Activated naive CD4-positive, alpha-beta T cell treated with anti-CD3 and anti-CD28 coated beads for 36 hours (primary cell): ENCODE measurements at places on chromosomes 12 and 14. TPM values are rescaled to one million over a fixed set of nuclear protein-coding genes. Genes with fewer than 3 reads are reported as not detected.

Gene NEUROD4
- not detected for total RNA-seq

Gene GLIPR1L2
- total RNA-seq: 0.33 TPM

Gene RARG
- 4.6 TPM for total RNA-seq

Gene TAS2R30
- 1.6 TPM for total RNA-seq

Gene GARIN6
- not detected for total RNA-seq

Gene PLEKHG3
- 0.48 TPM for total RNA-seq

Gene WIF1
- not detected for total RNA-seq

Gene PIANP
- total RNA-seq: 0.21 TPM

Gene CLEC14A
- total RNA-seq: not detected

Gene ATXN7L3B
- total RNA-seq: 19.8 TPM

Gene CLEC1A
- not detected for total RNA-seq

Gene HOXC4
- total RNA-seq: 0.12 TPM

Gene STRAP
- total RNA-seq: 133 TPM

Gene ASB2
- total RNA-seq: 2.5 TPM

Gene KLHL42
- 9.4 TPM for total RNA-seq

Gene HEATR5A
- total RNA-seq: 3.5 TPM

Gene ALDH6A1
- total RNA-seq: 24.0 TPM

Gene FITM1
- 0.19 TPM for total RNA-seq

Gene IL31
- not detected for total RNA-seq

Gene EPYC
- total RNA-seq: not detected

Gene NANOG
- not detected for total RNA-seq

Gene CELA1
- total RNA-seq: 0.29 TPM

Gene SLC41A2
- total RNA-seq: 3.5 TPM

Gene ANKRD33
- not detected for total RNA-seq

Gene OR4K15
- not detected for total RNA-seq

Gene INHBE
- total RNA-seq: 1.0 TPM

Gene KRT79
- not detected for total RNA-seq

Gene SERPINA12
- total RNA-seq: not detected

Gene LARP4
- 44.7 TPM for total RNA-seq

Gene EML5
- 3.7 TPM for total RNA-seq

Gene SERPINA5
- not detected for total RNA-seq

Gene NPFF
- total RNA-seq: not detected

Gene GLT1D1
- not detected for total RNA-seq

Gene MYH6
- total RNA-seq: not detected

Gene POTEG
- not detected for total RNA-seq

Gene CFAP54
- 0.64 TPM for total RNA-seq

Gene STAB2
- total RNA-seq: not detected

Gene SERPINA3
- not detected for total RNA-seq

Gene NKX2-8
- total RNA-seq: not detected

Gene KRT73
- 1.4 TPM for total RNA-seq

Gene GALNT9
- total RNA-seq: 0.86 TPM

Gene RGS6
- not detected for total RNA-seq

Gene PIGH
- total RNA-seq: 12.4 TPM

Gene RND1
- total RNA-seq: 6.8 TPM

Gene OTOGL
- total RNA-seq: not detected

Gene GPD1
- 0.36 TPM for total RNA-seq

Gene TAS2R42
- not detected for total RNA-seq

Gene CACNA1C
- total RNA-seq: 0.02 TPM

Gene KLRG1
- total RNA-seq: 5.2 TPM

Gene CKAP4
- 19.1 TPM for total RNA-seq

Gene GPR162
- total RNA-seq: not detected

Gene CCDC38
- not detected for total RNA-seq

Gene LRRIQ1
- not detected for total RNA-seq

Gene KIF26A
- 0.07 TPM for total RNA-seq

Gene PTHLH
- total RNA-seq: not detected

Gene FAM186B
- not detected for total RNA-seq
